Foreskin fibroblast (primary cell): ENCODE measurements at places on chromosomes 6 and 20.

DNA sequence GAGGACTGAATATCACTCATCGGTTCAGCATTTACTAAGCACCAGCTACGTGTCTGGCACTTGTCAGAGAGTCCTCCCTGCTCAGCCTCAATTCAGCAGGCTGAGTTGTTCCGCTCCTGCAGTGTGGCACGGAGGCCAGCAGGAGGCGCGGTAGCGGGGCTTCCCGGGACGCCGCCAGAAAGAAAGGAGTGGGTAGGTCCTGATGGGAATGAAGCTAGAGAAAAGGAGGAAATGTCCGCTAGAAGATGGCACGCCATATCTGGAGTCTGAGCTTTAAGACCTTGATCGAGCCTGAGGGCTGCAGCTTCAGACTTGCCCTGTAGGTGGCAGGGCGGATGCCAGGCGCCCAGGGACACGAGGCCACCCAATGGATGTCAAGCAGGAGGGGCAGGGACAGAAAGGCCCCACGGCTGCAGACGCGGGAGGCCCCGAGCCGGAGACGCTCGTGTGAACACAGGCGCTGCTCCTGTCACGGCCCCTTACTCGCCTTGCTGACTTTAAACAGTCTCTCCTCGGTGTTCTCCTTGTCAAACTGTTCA is 18.7 kb downstream of the SERPINB6 start:
- DNase-seq, result peak; percentile 94

- peak; percentile 18 for DNase-seq
Measured at GRCh38 chr6:8017276-8017701, 46.9 kb downstream of the BLOC1S5 start.

DNA sequence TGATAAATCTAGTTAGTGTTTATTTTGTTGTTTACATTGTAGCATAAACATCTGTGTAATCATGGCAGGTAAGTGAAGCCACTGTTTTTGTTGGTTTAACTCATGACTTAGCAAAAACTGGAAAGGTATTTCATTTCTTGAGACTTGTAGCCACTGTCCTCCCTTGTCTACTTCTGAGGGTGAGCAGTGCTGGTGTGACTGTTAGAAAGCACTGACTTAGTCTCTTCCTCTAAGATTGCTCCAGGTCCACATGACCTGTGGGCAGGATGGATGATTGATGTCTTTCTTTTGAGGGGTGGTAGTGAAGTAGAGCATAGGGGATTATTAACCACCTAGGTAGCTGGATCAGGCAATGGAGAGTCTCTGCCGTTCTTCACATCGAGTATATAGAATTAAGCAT is 203.8 kb downstream of the ARID1B start:
- no peak for DNase-seq

DNA sequence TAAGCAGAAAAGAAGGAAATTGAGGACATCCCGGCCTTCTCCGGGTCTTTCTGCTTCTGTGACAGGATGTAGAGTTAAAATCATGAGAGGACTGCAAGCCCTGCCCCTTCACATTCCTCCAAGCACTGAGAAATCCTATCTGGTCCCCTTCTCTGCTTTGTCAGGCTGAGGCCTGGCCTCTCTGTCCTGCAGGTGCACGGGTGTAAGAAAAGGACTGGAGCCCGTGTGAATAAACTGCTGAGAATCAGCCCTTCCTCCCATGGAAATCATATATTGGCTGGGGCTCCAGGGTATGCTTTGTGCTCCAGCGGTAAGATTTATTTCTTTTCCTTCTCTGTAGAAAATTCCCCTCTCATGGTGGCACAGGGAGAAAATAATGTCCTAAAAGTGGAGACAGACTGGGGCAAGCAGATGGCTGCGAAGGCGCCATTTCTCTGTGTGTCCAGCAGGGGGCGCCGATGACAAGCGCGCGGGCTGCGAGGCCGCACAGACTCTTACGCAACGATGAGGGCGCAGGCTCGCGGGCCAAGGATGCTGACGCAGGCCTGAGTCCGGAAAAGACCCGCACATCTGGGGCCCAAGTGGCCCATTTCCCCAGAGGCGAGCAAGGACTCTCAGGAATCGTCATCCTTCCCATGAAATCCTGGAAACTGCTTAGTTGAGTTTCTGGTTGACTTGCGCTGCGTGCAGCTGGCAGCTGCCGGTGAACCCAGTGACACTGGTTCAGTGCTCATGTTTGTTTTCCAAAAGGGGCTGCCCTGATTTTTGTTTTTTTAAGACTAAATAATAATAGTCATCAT is 258.6 kb downstream of the ADGB start:
- DNase-seq, result peak; percentile 93

- no peak for DNase-seq
Measured at GRCh38 chr20:51419231-51419630, 123.3 kb downstream of the NFATC2 start.
